Activated T-cell treated with anti-CD3 and anti-CD28 coated beads for 48 hours (primary cell): ENCODE measurements at places on chromosomes 5 and 9.

- no peak for DNase-seq
Observed at GRCh38 chr9:109164042-109164441, 3.0 kb downstream of the FRRS1L start.

GRCh38 chr9:100229136-100229535, 123.6 kb downstream of the TEX10 start:
- DNase-seq, result no peak

GRCh38 chr9:124782661-124783574, 6.0 kb downstream of the OLFML2A start:
- DNase-seq, result no peak

DNA sequence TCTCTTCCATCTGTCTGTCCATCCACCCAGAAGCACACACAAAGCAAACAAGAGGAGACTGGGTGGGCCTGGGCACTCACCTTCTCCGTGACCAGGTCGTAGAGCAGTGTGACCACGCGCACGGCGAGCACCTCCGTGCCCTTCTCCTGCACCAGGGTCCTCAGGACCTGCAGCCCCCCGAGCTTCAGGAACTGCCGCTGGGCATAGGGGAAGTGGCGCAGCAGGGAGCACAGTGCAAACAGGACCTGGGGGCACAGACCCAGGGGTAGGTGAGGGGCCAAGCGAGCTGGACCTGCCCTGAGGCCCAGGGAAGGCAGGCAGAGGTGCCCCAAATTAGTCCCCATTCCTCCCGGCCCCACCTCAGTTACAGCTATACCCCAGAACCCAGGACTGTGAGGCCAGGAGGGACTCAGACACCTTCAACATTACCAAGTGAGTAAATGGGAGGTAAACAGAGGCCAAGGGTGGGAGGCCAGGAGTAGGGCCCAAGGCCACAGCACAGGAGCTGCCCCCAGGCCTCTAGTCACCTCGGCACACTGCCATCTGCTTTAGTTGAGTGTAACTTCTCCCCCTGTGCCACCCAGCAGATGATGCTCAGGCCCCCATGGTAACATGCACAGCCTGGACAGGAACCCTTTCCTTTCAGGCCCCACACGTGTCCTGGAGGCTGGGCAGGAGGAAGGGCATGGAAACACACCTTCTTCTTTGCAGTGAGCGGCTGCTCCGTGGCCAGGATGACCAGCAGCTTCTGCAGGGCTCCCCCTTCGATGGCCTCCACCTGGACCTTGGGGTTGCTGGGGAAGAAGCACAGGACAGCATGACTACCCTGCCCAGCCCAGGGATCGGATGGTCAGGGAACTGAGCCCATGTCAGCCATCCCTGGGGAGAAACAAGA, 76.2 kb upstream of the LRRTM2 start:
- DNase-seq, result no peak

DNA sequence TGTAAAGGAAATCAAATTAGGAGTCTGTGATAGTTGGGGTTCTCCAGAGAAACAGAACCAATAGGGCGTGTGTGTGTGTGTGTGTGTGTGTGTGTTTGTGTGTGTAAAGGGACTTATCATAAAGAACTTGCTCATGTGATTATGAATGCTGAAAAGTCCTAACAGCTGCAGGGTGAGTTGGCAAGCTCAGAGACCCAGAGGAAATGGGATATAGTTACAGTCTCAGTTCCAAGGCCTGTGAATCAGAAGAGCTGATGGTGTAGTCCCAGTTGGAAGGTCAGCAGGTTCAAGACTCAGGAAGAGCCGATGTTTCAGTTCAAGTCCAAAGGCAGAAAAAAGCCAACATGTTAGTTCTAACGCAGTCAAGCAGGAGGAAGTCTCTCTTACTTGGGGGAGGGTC, 214.2 kb downstream of the ELAVL2 start:
- DNase-seq, result no peak

GRCh38 chr9:95004411-95005277, 278.1 kb downstream of the AOPEP start:
- DNase-seq, result peak; percentile 22

DNA sequence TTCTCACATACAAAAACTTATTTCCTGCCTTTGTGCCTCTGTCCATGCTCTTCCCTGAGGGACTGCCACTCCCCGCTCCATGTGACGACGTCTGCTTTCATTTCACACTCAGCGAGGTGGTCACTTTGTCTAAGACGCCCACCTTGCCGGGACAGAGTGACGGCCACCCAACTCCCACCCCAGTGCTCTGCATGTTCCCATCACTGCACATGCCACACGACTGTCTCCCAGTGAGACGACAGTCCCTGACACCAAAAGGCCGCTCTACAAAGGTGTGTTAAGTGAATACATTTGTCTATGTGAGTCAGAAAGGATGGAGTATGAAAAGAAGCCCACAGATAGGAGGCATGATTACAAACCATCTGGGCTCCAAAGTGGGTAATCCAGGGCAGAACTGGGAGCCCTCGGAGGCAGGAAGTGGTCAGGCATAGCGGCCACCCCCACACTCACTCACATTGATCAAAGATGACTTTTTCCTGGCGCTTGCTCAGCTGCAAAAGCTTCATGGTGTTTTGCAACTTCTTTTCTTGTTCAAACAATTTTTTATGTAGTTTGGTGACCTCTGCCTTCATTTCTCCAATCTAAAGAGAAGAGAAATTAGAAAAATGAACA, 185.8 kb downstream of the CDK5RAP2 start:
- peak; percentile 58 for DNase-seq

- DNase-seq, result no peak
Observed at GRCh38 chr5:96565582-96566265, 96.5 kb upstream of the CAST start.

DNA sequence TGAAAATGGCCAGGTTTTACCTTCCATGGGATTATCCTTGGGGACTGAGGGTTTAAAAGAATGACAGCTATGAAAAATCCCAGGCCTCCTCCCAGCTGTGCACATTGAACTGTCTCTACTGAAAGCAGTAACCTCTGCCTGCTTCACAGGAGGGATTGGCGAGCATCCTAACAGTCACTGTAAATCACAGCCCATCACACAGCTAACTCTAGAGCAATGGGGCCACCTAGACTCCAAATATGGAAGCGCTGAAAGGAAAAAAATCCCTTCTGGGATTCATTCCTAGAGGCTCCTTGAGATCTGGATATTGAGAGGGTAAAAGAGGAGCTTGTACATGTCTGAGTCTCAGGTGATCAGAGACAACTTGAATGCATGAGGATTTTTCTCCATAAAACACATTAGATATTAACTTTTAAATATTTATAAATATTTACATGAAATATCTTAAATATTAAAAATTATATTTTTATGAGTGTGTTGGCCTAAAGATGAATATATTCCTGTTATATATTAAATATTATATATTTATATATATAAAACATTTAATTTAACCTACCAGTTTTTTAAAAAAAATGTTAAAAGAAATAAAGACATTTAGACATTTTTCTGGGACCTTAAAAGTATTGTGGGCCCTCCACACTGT, 133.8 kb upstream of the SLC24A2 start:
- DNase-seq, result no peak

GRCh38 chr5:155575861-155576260, 562.3 kb downstream of the KIF4B start:
- no peak for DNase-seq

GRCh38 chr5:68648944-68649857, 433.6 kb downstream of the PIK3R1 start:
- no peak for DNase-seq

GRCh38 chr9:95494416-95495371, 22.1 kb downstream of the PTCH1 start:
- peak; percentile 79 for DNase-seq

DNA sequence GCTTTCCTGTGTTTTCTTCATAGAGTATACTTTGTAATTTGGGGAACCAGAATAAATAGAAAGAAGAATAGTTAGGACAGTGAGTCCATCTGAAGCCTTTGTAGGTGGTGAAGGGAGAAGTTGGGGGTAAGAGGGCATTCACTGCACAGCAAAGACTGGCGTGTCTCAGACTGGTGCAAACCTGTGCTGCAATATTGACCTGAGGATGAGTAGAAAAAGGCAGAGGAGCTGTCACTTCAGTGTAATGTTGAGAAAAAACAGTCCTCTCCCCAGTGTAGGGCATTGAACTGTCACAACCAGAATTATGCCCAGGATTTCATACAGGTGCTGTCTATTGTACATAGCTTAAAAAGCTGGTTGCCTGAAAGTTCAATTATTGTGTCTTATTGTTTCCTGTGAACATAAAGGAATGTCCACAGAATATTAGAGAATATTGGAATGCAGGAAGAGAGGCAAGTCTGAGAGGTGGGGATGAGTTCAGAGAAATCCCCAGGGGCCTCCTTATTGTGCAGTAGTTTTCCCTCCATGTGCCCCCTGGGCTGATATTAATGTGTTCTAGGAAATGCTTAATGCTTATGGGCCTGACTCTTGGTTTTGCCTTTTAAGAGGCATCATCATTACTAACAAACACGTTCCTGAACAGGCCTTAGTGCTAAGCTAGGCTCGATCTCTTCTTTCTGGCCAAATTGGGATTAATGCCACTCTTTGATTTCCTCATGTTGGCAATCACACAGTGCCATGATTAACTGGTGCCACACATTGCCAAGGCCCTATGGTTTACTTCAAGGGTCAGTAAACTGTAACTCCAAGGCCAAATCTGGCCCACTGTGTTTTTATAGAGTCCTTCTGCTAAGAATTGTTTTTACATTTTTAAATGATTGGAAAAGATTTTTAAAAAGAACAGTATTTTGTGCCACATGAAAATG, 34.0 kb downstream of the DAPK1 start:
- DNase-seq, result no peak

DNA sequence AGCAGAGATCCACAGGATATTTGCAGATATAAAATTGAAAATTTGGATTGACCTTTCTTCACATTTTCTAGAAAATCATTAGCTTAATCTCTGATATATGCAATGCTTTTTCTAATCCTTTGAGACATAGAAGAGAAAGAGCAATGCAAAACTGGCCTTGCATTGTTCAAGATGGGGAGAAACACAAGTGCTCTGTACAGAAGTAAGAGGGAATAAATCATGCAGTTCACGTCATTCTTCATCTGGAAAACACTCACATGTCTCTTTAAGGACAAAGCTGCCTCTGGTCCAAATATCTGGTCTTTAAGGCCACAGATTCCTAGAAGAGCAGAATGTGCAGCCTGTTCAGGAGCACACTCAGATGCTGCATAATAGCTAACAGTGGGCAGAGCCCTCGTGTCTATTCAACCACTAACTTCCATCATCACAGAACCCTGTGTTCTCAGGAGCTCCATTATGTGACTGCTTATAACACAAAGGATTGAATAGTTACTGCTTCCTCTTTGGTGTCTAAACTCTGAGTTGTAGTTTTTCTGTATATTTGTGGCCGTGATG, 277.5 kb downstream of the PLK2 start:
- DNase-seq, result no peak

GRCh38 chr5:125604104-125604503, 819.1 kb upstream of the GRAMD2B start:
- no peak for DNase-seq

- no peak for DNase-seq
Observed at GRCh38 chr9:133794016-133794760, 56.0 kb upstream of the SARDH start.

GRCh38 chr9:125883565-125884217, 136.5 kb downstream of the PBX3 start:
- DNase-seq, result no peak

- DNase-seq, result no peak
Observed at GRCh38 chr5:149443210-149443609, 64.1 kb upstream of the IL17B start.

- no peak for DNase-seq
Observed at GRCh38 chr5:122377026-122377425, 65.0 kb downstream of the SNCAIP start.

GRCh38 chr9:124869986-124870560, 8.1 kb downstream of the ARPC5L start:
- peak; percentile 87 for DNase-seq

DNA sequence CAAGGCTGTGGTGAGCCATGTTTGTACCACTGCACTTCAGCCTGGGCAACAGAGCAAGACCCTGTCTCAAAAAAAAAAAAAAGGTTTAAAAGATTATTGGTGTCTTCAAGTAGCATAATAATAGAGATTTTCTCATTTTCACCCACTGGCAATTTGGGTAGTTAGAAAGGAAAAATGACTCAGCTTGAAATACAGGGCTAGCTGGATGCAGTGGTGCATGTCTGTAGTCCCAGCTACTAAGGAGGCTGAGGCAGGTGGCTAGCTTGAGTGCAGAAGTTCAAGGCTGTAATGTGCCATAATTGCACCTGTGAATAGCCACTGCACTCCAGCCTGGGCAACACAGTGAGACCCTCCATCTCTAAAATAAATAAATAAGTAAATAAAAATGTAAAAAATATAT, 111.1 kb downstream of the ARRDC3 start:
- DNase-seq, result no peak

- no peak for DNase-seq
Observed at GRCh38 chr9:36833954-36834353, 200.1 kb downstream of the PAX5 start.

- peak; percentile 2 for DNase-seq
Observed at GRCh38 chr5:7592910-7593309, 197.0 kb downstream of the ADCY2 start.

DNA sequence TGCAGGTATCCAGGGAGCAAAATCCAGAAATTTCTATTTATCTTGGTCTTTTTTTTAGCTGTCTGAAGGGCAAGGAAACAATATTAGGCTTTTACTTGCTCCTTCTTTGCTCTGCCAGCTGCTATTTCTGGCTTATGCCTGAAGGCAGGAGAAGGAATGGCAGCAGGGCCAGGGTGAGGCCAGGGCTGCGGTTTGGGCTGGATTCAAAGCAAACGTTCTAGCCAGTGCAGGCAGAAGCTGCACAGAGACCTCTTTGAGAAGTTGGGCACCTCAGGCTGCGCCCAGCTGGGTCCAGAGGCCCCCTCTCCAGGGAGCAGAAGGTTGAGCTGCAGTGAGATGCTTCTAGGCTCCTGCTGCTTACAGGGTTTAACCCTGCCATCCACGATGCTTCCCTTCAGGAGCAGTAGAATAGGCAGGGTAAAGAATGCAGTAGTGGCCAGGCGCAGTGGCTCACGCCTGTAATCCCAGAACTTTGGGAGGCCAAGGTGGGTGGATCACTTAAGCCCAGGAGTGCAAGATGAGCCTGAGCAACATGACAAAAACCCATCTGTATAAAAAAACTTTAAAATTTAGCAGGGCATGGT, 201.2 kb downstream of the ADCY2 start:
- DNase-seq, result no peak

DNA sequence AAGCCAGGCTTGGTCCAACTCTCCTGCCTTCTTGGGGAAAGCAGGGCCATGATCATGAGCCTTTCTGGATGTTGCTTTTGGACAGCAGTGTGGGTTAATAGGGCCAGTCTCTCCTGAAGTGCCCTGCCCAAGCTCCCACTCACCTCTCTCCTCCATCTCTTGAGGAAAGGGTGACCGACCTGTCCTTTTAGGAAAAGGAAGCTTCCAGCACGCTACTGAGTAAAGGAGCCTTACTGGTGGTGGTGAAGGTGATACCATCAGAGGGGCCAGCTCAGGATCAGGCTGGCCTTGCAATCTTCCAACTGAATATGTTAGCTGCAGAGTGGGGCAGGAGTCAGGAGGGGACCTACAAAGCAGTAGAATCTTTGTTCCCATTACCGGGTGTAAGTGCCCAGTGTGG, 2.2 kb upstream of the RGS3 start:
- DNase-seq, result no peak

- DNase-seq, result no peak
Observed at GRCh38 chr9:128943832-128944620, 3.4 kb downstream of the DOLK start.
